ENCODE measurements at places on chromosomes 16 and 17.
A peak's percentile ranks its signal among the peaks of the same experiment; 100 is the strongest.

GRCh38 chr17:76092526-76093413, 10.8 kb downstream of the EXOC7 start:
- no peak for DNase-seq

GRCh38 chr16:66081775-66082366, 284.6 kb upstream of the CDH5 start:
- no peak for DNase-seq

GRCh38 chr17:3544365-3544764, 13.2 kb downstream of the TRPV3 start:
- no peak for DNase-seq

DNA sequence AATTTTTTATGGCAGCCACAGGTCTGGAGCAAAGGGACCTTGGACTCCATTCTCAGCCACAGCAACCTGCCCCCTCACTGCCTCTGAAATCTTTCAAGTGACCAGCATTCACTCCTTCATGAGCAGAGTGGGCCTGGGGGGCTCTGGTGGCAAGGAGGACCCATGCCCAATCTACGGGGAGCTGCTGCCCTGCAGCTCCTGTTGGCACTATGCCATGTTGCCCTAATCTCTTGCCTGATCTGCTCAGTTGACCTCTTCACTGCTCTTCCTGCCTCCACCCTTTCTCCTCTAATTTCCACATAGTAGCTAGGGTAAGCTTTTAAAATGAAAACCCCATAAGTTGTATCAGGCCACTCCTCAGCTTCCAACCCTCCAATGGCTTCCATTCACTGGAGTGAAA, 2.9 kb upstream of the PRKCB start:
- no peak for DNase-seq

- DNase-seq = peak; percentile 73
Measured at GRCh38 chr16:20300312-20301097, 26.8 kb downstream of the GP2 start.

DNA sequence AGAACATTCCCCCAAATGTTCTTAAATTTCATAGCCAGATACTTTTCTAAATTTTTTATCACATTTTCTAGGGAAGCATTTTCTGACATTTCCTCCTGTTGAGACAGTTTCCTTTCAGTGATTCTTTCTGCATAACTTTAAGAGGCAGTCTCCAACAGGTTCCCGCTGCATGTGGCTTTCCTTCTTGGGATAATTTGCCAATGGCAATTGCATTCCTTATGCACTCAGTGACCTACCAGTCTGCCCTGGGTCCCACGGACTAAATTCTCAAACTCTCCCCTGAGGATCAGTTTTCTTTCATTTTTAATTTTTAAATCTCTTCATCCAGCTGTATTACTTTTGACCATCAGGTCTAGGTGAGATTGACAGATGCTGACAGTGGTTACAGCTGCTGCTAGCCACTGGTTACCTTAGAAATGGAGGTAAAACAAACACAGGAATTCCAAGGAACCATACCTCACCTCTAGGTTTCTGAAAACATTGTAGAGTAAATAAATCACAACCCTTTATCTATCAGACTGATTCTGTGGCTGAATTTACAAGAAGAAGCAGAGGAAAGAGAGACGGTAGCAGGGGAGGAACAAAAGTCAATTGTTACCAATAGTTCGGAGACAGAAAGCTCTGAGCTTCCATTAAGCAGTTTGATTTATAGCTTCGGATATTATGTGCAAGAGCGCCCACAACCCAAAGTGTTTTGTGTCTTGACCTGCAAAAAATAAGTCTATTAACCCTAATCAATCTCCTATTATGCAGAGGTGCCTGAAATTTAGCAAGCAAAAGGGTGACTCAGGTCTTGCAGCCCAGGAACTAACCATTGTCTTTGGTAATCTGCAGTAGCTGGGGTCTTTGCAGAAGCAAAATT, 216.0 kb downstream of the PMP22 start:
- no peak for DNase-seq

DNA sequence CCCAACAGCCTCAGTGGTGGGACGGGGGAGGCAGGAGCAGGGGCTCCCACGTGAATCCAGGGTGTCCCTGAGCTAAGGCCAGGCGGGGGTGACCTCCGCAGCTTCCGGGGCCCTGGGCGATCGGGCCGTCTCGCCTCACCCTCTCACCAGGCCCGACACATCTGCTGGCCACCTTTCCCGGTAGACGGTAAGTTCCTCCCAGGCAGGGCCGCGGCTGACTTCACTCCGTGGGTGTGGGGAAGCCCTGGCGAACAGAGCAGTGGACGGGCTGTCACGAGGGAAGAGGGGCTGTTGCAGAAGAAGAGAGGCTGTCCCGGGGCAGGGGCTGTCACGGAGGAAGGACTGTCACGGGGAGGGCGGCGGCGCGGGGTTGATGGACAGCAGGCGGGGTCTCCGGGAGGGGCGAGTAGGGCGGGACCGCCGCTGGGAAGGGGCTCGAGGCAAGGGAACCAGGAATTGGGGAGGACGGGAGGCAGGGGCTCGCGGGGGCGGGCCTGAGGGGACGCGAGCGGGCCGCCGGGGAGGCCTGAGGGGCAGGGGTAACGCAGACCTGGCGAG, 498 bp downstream of the PKMYT1 start:
- no peak for DNase-seq

Measured in NCI-H2029 treated with DMSO at 0.1 percent for 48 hours (cell line).